Ammon's horn (tissue), 1 donor: ENCODE measurements at places on chromosomes 16 and 17.

DNA sequence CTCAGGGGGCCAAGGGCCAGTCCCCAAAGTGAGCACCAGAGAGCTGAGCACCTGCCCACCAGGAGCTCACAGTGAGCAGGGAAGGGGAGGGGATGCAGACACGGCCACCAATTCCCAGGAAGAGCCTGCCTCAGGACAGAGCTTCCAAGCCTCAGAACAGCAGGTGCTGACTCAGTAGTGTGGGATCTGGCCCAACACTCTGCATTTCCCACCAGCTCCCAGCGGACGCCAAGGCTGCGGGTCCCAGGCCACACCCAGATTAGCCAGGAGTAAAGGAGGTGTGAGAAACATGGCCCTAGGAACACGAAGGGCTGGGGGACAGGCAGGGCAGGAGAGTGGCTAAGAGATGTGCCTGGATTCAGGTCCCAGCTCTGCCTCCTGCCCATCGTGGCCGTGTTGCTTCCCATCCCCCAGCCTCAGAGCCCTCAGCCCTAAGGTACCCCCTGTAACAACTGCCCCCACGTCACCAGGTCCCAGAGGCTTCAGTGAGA lies 28.4 kb upstream of the EIF1 start:
- no peak for DNase-seq

- peak; percentile 17 for DNase-seq
These were observed 27.4 kb upstream of the KDM6B start for GRCh38 chr17:7806587-7806986.

GRCh38 chr16:75787440-75787839 lies 61.1 kb upstream of the CPHXL start:
- no peak for DNase-seq

GRCh38 chr17:6487251-6488007 lies 43.2 kb downstream of the PIMREG start:
- DNase-seq = no peak

DNA sequence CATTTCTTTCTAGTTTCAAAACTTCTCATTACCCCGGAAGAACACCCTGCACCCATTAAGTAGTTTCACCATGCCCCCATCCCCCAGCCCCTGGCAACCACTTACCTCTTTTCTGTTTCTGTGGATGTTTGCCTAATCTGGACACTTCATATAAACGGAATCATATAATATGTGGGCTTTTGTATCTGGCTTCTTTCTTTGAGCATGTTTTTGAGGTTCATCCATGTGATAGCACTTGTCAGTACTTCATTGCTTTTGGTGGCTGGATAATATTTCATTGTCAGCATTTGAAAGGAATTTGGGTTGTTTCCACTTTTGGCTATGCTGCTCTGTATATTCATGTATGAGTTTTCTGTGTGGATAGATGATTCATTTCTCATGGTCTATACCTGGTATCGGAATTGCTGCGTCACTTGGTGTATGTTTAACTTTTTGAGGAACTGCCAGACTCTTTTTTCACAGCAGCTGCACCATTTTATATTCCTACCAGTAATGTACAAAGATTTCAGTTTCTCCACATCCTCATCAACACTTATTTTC lies 30.0 kb upstream of the SLC5A10 start:
- no peak for DNase-seq

GRCh38 chr17:64185101-64185500 lies 55.2 kb upstream of the ERN1 start:
- no peak for DNase-seq

- no peak for DNase-seq
These were observed 35.4 kb upstream of the ADGRG1 start for GRCh38 chr16:57593021-57593420.

DNA sequence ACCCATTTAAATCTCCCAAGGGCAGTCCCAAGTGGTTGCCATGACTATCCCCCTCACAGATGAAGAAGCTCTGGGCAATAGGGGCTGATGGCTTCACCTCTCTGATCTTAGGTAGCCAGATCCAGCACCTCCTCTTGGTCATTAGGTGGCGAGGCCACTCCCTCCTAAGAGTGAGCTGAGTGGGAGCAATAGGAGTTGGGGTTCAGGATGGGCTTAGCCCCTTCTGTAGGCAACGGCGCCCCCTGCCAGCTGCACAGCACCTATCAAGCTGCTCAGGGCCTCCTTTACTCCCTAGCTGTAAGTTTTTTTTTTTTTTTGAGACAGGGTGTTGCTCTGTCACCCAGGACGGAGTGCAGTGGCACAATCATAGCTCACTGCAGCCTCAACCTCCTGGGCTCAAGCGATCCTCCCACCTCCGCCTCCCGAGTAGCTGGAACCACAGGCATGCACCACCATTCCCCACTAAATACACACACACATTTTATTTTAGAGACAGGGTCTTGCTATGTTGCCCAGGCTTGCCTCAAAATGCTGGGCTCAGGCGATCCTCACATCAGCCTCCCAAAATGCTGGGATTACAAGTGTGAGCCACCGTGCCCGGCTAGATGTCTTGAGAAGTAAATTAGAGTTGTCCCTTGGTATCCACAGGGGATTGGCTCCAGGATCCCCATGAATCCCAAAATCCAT lies 3.5 kb upstream of the RRAD start:
- DNase-seq = no peak

- DNase-seq = no peak
These were observed 9.6 kb upstream of the ABCA5 start for GRCh38 chr17:69336580-69336979.

DNA sequence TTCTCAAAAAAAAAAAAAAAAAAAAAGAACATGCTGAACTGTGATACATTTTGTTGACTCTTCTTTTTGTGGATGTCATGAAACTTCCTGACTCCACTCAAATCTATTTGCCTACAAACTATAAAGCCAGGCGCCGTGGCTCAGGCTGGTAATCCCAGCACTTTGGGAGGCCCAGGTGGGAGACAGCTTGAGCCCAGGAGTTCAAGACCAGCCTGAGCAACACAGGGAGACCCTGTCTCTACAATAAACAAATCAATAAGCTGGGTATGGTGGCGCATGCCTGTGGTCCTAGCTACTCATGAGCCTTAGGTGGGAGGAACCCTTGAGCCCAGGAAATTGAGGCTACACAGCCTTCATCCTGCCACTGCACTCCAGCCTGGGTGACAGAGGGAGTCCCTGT lies 1.5 kb upstream of the NT5C start:
- DNase-seq = no peak

DNA sequence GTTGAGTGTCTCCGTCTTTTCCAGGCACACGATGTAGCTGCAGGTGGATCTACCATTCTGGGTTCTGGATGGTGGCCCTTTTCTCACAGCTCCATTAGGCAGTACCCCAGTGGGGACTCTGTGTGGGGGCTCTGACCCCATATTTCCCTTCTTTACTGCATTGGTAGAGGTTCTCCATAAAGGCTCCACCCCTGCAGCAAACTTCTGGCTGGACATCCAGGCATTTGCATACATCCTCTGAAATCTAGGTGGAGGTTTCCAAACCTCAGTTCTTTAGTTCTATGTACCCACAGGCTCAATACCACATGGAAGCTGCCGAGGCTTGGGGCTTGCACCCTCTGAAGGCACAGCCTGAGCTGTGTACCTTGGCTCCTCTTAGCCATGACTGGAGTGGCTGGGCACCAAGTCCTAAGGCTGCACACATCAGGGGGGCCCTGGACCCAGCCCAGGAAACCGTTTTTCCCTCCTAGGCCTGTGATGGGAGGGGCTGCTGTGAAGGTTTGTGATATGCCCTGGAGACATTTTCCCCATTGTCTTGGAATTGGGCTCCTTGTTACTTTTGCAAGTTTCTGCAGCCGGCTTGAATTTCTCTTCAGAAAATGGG lies 14.0 kb downstream of the ABCC1 start:
- no peak for DNase-seq

GRCh38 chr17:82675476-82676245 lies 22.8 kb downstream of the RAB40B start:
- DNase-seq = no peak

DNA sequence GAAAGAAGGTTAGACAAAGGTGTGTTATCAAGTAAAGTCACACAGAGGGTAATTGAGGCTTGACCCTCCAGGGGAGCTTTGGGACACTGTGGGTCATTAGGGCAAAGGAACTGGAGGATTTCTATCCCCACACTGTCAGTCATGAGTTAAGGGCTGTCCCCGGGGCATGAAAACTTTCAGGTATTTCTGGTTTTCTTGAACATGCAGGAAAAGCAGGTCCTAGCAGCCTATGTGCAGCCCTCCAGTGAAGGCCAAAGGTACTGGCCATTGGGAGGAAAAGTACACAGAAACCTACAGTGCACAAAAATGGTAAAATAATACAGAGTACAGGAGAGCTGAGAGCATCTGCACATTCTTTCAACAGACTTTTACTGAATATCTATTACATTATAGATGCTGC lies 44.4 kb upstream of the SCNN1B start:
- DNase-seq = no peak

- no peak for DNase-seq
These were observed 302.7 kb upstream of the PMFBP1 start for GRCh38 chr16:72474501-72475123.

- peak; percentile 92 for DNase-seq
These were observed at the start of gene PCTP for GRCh38 chr17:55750750-55751657. PCTP (plus strand) TSS chr17:55751051; CDS start chr17:55751104, 53 bp downstream.

- DNase-seq = no peak
These were observed 24.6 kb upstream of the TANC2 start for GRCh38 chr17:62941358-62941991.

GRCh38 chr16:4325253-4325758 lies 9.4 kb downstream of the GLIS2 start:
- no peak for DNase-seq

DNA sequence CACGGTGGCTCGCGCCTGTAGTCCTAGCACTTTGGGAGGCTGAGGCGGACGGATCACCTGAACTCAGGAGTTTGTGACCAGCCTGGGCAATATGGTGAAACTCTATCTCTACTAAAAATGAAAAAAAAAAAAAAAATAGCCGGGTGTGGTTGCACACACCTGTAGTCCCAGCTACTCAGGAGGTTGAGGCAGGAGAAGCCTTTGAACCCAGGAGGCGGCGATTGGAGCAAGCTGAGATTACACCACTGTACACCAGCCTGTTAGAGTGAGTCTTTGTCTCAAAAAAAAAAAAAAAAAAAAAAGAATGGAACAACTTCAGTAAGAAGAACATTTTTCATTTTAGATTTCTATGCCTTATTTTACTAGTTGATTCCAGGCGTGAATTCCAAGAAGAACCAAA lies 2.7 kb downstream of the NUP85 start:
- no peak for DNase-seq

DNA sequence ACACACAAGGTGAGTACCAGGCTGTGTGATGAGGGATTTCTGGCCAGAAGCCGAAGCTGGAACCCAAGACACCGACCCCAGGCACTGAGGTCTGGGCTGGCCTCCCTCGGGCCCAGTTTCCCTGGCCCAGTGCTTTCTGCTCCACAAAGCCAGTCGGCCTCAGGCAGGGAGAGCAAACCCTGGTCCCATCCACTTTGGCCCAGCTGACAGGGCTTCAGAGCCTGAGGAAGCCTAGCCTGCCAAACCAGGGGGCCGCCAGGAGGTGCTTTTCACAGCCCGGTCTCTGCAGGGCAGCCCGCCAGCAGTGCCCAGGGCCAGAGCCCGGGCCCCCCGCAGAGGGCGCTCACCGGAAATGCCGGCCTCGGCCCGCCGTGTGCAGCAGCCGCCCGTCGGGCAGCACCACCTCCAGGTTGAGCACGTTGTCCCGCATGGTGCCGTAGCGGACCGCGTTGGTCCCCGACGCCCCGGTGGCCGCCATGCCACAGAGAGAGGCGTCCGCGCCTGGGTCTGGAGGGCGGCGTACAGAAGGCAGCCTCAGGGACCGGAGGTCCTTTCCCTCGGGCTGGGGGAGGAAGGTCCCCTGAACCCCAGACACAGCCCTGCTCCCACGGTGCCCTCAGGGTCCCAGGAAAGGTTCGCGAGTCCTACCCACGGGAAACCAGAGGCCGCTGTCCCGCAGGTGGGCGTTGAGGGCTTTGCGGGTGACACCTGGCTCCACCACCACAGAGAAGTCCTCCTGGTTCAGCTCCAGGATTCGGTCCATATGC lies 2.2 kb downstream of the LDHD start:
- no peak for DNase-seq

DNA sequence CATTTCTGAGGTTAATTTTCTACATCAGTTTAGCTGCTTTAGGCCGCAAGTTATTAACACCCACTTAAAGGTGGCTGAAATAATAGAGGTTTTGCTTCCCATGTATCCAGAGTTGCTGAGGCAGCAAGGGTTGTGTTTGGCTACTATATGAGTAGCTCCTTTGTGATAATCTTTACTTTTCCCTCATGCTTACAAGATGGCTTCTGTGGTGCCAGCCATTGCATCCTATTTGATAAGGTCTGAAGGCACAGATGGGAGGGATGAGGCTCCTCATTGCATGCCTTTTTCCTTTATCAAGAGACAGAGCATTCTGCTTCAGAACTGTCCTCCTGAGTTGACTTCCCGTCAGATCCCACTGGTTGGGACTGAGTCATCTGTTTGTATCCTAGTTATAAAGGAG lies 340.2 kb downstream of the WWOX start:
- no peak for DNase-seq

- no peak for DNase-seq
These were observed 27.1 kb downstream of the GPR142 start for GRCh38 chr17:74394275-74394950.

DNA sequence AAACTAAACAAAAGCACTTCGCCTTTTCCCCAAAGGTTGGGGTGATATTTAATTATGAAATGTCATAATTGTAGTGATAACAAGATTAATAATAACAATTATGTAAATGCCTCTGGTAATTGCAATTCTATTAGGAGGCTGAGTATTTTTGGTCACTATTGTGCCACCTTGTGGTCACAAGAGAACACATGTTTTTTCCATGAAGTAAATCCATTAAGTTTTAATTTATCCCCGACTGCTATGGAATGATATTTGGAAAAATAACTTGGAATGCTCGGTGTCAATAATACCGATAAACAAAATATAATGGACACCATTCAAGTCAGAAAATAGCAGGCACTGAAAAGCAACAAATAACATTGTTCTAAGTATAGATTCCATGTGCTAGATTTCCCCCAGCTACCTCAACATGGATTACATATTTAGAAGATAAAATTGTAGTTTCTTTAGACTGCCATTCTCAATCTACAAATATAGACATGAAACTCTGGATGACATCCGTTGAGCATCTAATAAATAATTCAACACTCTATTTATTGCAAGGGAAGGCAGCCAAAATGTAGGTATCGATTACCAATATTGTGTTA lies 25.0 kb upstream of the KCNJ2 start:
- peak; percentile 73 for DNase-seq

- peak; percentile 73 for DNase-seq
These were observed at the start of the genes GPS1 and RFNG for GRCh38 chr17:82051776-82052637. GPS1 (plus strand) TSS chr17:82051898; CDS start chr17:82051932, 34 bp downstream. RFNG (minus strand) TSS chr17:82051811; CDS start chr17:82051766, 45 bp downstream.

DNA sequence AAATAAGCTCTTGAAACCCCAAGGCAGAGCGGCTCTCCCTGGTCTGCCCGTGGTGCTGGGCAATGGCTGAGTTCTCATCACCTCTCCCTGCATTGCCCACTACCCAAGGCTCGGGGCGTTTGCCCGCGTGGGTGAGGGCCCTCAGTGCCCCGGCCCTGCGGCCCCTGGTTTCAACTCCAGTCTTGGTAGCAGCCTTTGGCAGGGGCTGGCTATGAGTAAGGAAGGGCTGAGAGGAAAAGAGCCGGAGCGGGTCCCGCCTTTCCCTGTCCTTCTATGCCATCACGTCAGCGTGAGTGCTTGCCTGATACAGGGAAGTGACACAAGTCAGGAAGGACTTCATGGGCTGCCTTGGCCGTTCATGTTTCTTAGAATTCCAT lies 71.7 kb upstream of the CBX4 start:
- DNase-seq = no peak

GRCh38 chr17:29409963-29410362 lies 19.8 kb downstream of the TAOK1 start:
- DNase-seq = no peak

GRCh38 chr16:57876210-57876609 lies 73.9 kb upstream of the KIFC3 start:
- no peak for DNase-seq

GRCh38 chr16:73126525-73126853 lies 78.6 kb upstream of the ZFHX3 start:
- no peak for DNase-seq
